ENCODE measurements at places on chromosomes 4 and X.

DNA sequence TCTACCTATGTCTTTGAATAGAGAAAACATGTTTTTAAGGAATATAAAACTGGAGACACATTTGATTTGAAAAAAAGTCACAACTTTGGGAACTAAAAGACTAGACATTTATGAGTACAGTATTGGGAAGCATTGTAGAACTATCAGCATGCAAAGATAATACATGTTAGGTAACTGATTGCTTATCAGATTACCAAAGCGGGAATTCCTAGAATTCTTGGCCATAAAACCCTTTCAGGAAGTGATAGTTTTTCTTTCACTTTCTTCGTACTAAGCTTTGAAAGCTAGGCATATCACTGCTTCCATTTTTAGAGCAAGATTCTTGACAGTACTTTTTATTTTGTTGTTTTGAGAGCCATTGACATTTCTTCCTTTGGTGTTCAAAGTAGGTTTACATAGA is 646.6 kb upstream of the PITX2 start:
- DNase-seq, result no peak

- no peak for DNase-seq
These were observed 188.4 kb upstream of the ARX start for GRCh38 chrX:25204182-25204581.

DNA sequence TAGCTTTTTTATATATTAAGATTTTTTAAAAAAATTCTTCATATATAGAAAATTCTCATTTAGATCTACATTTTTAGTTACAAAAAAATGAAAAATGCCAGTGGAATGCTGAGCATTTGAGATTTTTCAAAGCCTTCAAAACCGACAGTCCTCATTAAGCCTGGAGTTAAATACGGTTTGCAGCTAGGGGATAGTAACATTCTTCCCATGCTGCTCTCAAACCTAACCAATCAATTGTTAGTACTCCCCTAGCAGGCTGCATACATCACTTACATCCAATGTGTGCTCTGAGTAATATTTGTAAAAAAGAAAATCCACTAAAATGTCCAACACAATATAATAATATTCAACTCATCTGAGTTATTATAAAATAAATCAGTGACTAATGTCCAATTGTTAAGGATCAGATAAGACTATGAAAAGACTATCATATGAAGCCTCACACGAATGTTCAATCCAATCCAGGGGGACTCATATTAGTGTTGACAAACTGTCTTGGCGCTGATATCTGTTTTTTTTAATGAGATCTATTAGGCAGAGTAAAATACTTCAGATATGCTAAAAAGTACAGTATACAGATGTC is 227.6 kb upstream of the MAB21L2 start:
- DNase-seq, result no peak

DNA sequence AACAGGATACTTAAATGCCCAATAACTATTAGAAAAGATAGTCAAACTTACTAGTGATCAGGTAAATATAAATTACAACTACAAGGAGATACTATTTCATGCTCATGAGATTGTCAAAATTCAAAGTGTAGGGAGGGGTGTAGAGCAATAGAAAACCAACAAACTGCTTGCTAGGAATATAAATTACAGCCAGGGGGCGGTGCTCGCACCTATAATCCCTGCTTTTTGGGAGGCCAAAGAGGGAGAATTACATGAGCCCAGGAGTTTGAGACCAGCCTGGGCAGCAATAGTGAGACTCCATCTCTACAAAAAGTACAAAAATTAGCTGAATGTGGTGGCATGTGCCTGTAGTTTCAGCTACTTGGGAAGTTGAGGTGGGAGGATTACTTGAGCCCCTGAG is 556.5 kb upstream of the NR3C2 start:
- DNase-seq, result no peak

Data from ureter (tissue), 1 donor.